Activated CD4-positive, alpha-beta T cell treated with anti-CD3 and anti-CD28 coated beads for 24 hours (primary cell): ENCODE measurements at places on chromosomes 12 and 14.

- no peak for DNase-seq
Observed at GRCh38 chr14:50974118-50974517, 29.8 kb upstream of the PYGL start.

GRCh38 chr12:121278169-121279070, 18.1 kb downstream of the CAMKK2 start:
- no peak for DNase-seq

DNA sequence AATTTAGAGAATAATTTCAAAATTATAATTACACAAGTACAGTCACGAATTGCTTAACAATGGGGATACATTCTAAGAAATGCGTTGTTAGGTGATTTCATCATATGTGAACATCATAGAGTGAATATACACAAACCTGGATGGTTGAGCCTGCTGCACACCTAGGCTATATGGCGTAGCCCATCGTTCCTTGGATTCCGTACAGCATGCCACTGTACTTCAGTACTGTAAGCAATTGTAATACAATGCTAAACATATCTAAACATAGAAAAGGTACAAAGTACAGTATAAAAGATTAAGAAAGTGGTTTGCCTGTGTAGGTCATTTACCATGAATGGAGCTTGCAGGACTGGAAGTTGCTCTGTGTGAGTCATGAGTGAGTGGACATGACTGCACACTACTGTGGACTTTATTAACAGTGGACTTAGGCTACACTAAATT, 286.2 kb downstream of the CACNA1C start:
- no peak for DNase-seq

DNA sequence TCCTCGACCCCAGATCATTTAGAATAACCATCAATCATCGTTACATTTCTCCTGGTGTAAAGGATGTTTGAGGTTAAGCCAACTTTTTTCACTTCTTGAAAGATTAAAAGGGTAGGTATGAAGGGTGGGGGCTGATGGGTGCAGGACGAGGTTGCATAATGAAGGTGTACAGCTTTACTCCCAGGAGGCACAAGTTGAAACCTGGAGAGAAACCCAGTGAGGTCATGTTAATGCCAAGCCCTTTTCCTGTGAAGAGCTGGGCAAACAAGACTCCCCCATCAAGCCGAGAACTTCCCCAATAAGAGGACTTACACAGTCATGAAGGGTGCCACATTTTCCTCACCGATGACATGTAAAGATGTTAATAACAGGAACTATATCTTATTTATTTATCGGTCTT, 84.3 kb downstream of the FZD10 start:
- DNase-seq = no peak

DNA sequence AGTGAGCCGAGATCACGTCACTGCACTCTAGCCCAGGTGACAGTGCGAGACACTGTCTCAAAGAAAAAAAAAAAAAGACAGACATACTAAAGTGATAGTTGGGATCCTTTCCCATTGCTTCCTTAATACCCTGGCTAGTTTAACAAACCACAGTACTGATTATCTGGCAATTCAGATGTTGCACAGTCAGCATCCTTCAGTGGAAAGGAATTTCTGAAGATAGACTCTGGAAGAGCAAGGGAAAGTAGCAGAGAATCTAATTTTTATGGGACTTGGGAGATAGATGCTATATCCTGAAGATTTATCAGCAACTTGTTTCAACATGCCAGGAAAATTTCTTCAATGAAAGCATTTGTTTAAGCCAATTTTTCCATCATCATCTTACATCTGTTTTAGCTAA, 6.5 kb upstream of the PPFIBP1 start:
- DNase-seq = no peak

GRCh38 chr12:65025136-65025535, 96.0 kb downstream of the WIF1 start:
- no peak for DNase-seq

DNA sequence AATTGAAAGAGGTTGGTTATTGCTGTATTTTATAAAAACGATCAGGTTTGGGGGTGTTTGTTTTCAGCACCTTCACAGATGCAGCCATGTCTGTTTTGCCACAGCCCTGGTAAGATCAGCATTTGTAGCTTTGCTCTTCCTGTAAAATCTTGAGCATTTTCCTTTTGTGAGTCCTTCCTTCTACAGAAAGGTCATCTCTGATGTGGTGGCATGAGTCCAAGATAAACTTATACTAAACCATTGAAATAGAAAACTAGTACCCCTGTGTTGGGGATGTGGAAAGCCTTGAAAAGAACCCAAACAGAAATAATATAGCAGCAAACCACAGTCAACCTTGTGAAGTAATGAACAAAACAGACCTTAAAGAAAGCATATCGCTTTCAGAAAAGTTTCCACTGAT, 85.5 kb downstream of the TGFB3 start:
- DNase-seq = no peak

DNA sequence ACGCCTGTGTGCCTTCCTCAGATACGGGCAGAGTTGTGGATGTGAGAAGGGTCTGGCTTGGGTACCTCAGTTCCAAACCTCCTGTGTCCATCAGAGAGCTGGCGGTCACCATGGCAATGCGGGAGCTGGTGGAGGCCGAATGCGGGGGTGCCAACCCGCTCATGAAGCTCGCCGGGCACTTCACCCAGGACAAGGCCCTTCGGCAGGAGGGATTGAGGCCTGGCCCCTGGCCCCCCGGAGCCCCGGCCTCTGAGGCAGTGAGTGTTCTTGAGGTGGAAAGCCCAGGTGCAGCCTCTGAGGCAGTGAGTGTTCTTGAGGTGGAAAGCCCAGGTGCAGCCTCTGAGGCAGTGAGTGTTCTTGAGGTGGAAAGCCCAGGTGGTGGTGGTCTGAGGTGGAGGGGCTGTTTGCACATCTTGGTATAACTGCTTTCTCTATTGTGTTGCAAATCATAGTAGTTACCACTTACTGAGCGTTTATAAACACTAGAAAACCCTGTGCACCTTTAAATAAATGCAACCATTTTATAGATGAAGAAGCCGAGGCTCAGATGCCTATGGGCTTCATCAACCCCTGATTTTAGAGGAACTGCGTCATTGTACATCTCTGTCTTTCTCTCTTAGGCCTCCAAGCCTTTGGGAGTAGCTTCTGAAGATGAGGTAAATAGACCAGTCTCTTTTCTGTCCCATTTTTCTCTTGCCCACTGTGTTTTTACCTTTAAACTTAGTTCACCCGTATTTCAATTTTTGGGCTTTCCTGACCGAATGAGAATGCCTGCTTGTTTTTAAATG, 976 bp downstream of the PEX5 start:
- DNase-seq = no peak

DNA sequence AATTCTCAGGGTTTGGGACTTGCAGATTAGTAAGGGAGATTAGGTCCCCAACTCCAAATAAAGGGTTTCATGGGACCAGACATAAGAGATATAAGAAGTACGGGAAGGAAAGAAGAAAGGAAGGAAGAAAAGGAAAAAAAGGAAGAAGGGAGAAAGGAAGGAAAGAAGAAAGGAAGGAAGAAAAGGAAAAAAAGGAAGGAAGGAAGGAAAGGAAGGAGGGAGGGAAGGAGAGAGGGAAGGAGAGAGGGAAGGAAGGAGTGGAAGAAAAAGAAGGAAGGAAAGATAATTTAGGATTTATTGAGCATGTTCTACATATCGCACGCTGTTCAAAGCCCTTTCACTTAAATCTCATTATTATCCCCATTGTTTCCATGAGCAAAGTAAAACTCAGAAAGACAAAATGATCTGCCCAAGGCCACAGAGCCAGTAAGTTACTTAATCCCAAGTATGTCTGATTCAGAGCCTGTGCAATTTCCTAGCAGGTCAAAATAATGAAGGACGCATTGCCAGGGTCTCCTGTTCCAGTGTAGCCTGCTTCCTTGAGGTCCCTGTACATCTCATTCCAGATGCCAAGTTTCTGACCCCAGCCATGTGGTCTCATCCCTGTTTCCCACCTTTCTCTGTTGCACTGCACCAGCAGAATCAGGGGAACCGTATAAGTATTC, 3.9 kb upstream of the HDAC7 start:
- no peak for DNase-seq

- DNase-seq = no peak
Observed at GRCh38 chr14:96735526-96735925, 61.7 kb upstream of the VRK1 start.

GRCh38 chr14:68805414-68805813, 12.5 kb upstream of the ZFP36L1 start:
- no peak for DNase-seq

DNA sequence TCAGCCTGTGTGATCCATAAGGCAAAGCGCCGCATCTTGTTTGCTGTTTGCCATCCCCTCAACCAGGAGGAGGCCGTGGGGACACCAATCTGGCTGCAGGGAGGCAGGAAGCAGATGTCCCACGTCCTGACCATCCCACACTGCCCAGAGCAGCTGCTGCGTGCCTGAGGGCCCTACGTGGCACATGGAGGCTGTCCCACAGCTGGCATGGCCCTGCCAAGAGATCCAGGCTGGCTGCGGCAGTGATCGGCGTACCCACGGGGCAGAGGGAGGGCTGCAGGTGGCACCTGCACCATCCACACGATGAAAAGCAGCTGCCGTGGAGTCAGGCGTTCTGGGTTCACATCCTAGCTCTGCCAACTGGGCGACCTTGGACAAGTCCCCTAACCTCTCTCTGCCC, 42.0 kb downstream of the NCOR2 start:
- no peak for DNase-seq

DNA sequence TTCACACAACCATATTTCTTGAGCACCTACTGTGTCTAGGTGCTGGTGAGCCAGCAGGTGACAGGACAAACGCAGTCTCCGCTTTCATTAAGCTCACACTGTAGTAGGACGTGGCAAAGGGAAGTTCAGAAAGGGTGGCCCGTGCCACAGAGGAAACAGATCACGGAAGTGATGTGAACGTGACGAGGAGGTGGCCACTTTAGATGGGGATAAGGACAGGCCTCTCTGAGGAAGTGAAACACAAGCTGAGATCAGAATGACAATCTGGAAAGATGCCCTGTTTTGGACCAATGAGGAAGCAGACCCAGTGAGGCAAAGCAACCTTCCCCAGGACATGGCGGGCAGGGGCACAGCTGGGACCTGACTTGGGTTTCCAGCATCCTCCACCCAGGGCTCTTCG, 127.4 kb upstream of the PRMT8 start:
- no peak for DNase-seq

DNA sequence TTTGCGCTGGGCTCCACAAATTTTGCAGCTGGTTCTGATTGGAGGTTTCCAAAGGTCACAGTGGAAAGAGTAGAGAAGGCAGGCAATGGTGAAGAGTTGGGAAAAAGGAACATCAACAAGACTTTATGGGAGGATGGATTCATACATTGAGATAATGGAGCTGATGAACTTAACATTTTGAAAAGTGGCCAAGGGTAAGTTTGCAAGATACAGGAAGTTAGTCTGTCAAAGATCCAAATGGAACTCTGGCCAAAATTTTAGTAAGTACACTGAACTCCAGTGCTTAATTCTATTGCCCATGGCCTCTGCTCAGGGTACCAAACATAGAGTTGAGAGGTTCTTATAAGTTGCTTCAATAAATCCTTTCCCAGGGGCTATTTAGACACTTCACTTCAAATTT, 15.6 kb downstream of the CCER1 start:
- DNase-seq = no peak

DNA sequence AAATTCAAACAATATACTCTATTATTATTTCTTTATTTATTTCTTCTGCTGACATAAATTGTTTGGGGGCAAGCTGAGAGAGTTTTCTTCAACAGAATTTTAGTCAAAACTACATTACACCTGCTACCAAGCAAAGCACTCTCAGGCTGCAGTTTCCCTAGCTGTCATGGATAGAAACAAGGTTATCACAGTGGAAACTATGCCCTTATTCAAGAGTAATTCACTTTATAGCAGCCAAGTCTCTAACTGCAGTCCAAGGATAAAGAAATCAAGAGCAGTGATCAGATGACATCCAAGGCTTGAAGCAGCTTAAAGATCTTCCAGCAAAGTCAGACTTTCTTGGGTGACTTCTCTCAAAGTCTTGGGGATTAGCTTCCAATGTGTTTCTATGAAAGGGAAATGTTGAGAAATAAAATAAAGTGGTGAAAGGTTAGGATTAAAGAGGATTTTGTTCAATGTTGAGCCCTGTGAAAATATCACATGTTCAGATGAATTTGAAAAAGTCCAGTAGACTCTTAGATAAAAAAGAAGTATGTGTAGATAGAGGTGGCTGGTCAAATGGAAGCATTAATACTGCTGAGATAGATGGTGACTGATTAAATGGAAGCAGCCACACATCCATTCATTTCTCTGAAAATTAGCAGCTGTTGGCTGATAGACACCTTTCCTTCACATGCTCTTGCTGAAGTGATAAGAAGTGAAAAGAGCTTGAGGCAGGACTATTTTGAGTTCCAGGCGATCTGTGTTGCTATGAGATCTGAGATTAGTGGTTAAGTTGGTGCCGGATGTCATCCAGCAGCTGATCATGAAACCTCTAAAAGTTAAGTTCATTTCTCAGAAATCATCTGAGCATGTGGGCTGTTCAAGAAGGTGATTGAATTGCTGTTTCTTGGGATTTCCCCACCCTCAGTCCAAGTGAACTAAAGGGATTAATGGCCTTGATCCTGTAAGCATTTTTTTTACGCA, 257.8 kb upstream of the BTG1 start:
- DNase-seq = peak; percentile 16

GRCh38 chr12:121766290-121767039, 27.0 kb downstream of the RHOF start:
- DNase-seq = no peak

- DNase-seq = no peak
Observed at GRCh38 chr14:54052696-54053385, 96.2 kb upstream of the BMP4 start.

DNA sequence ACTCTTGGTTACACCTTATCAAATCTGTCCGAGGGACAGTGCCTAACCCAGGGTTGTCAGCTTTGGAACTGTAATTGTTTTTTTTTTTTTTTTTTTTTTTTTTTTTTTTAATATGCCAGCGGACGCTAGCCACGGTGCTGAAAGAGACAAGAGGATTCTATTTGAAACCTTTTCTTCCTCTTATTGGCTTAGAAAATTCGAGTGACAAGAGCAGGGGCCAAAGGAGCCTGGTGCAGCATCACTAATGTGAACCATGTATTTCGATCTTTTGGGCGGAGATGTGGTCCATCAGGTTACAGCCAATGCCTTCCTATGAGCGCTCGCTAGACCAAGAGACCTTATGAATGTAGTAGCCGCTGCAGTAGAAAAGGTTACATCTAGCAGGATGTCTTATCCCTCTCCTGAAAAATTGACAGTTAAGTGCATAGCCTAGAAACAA, 922 bp downstream of the PTPRR start:
- DNase-seq = no peak

- DNase-seq = no peak
Observed at GRCh38 chr12:101745481-101745880, 6.2 kb upstream of the SYCP3 start.

DNA sequence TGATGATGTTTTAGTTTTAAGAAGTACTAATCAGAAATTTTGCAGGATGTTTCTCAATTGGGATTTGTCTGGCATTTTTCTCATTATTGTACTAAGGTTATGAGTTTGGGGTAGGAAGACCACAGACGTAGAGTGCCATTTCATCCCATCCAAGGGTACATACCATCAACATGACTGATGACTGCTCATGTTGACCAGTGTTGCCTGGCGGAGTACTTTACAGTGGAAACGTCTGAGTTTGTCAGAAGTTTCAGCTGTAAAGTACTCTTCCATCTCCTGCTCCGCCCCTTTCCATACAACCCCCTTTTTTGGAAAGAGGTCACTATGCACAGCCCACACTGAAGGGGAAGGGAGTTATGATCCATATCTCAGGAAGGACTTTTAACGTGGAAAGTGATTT, 74.2 kb downstream of the RCOR1 start:
- DNase-seq = no peak

GRCh38 chr14:78974691-78975090, 804.5 kb downstream of the NRXN3 start:
- DNase-seq = no peak

GRCh38 chr12:121649819-121650353, 19.6 kb downstream of the MORN3 start:
- no peak for DNase-seq
